ENCODE measurements at places on chromosomes 11 and 22.

- no peak for DNase-seq
Measured at GRCh38 chr11:56404393-56404792, 8.1 kb upstream of the OR5AL1 start.

- DNase-seq = no peak
Measured at GRCh38 chr22:38456841-38457699, 2.1 kb upstream of the KCNJ4 start.

GRCh38 chr22:19986011-19986409 lies 30.6 kb downstream of the ARVCF start:
- no peak for DNase-seq

- DNase-seq = no peak
Measured at GRCh38 chr11:94924612-94925011, 48.7 kb downstream of the CWC15 start.

Data from HFF-Myc (cell line).